Activated CD8-positive, alpha-beta memory T cell treated with anti-CD3 and anti-CD28 coated beads for 1 hour (primary cell): ENCODE measurements at places on chromosomes 5 and 9.

- DNase-seq: no peak
These were observed 88.7 kb upstream of the LRRTM2 start for GRCh38 chr5:138963763-138964371.

DNA sequence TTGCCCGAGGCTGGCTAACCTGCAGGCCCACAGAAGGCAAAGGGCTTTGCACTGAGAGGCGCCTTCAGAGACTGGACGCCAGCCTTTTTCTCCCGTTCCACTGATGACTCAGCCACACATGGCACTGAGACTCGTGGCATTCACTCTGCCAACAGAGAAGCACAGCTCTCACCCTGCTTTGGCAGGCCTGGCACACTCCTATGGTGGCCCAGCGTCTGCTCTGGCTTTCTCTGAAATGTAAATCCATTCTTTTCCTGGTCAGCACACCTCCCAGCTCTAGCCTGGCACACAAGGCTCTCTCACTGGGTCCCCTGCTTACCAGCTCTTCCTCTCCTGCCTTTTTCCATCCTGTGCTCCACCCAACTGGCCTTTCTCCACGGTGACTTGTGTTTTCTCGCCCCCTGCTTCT lies 5.9 kb upstream of the MELK start:
- DNase-seq: no peak

DNA sequence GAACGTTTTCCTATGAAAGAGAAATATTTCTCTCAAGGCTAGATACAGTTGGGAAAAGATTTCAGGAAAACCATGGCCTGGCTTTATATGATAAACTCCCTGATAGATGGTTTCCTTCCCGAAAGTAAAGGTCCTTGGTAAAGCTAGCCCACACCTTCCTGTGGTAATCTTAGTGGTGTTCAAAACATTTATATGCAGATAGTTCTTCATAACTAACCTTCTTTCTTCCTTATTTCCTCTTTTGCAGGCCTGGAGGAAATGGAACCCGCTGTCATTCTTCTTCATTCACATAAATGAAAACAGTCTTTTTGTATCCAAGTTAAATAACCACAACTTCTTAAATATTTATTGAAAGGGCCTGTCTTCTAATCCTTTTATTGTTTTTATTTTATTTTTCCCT lies 474.0 kb upstream of the ACTBL2 start:
- DNase-seq: no peak

DNA sequence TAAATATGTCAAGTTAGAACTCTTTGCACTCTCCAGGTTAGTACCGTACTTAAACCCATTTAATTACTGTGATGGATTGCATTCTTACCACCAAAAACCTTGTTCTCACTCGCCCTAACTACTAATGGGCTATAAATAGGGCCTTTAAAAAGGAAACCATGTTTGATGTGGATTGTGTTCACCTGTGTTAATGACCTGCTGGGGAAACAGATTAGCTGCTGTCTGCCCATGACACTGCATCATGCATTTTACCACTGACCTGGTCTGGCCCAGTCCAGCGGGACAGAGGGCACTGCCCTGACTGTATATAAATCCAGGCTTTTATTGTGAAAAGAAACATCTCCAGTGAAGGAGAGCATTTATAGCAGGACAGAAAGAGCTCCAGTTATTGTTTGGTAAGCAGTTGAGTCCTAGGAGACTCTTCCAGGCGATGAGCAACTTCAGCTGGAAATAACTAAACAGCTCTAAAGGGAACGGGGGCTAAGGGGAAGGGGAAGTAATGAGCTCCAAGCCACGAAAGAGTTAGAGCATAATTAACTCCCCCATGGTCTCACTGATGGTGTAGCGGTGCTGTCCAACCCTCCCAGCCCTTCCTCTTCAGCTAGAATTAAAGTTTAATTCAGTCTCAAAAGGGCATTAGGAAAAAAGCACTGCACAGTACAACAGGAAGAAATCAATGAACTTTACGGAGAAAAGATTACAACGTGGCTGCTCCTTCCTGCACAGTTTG lies 303.1 kb downstream of the ENC1 start:
- DNase-seq: no peak

DNA sequence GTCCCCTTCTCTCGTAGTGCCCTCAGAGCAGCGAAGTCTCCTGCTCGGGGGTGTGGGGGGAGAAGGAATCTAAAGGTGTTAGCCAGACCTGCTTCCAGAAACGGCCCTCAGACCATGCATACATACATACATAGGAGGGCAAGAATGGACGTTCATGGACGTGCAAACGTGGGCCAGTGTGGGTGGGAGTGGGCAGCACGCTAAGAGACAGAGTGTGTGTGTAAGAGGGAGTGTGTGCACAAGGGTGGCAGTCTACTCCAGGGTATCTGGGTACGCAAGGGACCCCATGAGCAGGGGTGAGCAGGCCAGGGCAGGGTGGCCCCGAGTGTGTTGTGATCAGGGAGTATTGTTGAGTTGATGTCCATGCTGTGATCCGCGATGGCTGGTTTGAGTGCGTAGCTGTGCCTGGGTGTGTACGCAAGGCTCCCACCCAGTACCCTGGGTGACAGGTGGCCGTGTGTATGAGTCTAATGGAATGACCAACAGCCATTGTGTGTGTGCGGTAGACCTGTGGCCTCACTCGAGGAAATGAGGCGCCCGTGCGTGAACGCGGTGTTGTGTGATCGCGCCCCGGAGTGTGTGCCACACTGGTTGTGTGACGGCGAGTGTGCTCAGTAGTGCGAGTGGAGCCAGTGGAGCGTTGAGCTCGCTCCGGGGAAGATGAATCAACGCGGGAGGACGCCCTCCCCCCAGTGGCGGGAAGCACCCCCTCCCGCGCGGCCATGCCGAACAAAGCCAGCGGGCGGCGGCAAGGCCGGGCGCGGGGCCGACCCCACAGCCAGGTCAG lies 826 bp downstream of the GPRIN1 start:
- no peak for DNase-seq

DNA sequence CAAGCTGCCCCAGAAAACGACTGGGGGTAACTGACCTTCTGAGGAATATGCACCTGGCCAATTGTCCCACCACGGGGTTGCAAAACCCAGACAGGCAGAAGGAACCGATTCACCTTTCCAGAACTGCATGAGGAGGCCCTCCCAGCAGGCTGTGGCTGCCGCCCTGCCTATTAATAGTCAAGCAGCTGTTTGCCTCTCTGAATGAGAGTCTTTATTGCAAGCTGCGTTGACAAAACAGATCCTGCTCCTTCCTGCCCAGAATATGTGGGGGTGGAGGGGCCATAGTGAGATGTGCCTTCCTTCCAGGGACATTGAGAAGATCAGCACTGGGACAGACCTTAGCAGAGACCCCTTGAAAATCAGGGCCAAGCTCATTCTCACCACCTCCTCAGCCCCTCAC lies 18.3 kb upstream of the TCOF1 start:
- no peak for DNase-seq

DNA sequence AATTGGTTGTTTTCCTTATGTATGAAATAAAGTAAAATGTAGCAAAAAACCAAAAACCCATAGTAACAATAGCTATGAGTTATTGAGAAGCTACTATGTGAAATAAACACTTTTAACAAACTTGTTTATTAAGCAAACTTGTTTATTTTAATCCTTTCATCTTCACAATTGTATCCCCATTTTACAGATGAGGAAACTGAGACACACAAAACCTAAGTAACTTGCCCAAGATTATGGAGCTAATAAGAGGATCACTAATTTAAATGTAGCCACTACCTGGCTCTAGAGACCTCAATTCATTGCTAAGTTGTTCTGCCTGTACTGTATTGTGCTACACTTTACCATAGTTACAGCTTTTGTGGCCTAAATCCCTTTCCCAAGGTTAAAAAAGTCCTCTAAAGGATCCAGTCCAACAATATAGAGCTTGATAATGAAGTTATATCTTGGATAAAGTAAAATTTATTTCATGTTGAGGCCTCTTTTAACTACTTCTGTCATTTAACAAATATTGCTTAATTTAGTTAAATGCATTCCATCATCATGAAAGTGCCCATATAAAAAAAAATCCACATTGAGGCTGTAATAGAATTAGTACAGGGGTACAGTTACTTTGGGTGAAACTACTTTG lies 22.1 kb downstream of the HOMER1 start:
- DNase-seq: no peak

GRCh38 chr5:58458743-58459145 lies 1.1 kb downstream of the PLK2 start:
- DNase-seq: no peak

- DNase-seq: no peak
These were observed 25.8 kb downstream of the CAST start for GRCh38 chr5:96687812-96688453.

GRCh38 chr5:370311-370958 lies 48.9 kb downstream of the AHRR start:
- no peak for DNase-seq

- no peak for DNase-seq
These were observed 36.3 kb downstream of the MACIR start for GRCh38 chr5:103294906-103295305.

DNA sequence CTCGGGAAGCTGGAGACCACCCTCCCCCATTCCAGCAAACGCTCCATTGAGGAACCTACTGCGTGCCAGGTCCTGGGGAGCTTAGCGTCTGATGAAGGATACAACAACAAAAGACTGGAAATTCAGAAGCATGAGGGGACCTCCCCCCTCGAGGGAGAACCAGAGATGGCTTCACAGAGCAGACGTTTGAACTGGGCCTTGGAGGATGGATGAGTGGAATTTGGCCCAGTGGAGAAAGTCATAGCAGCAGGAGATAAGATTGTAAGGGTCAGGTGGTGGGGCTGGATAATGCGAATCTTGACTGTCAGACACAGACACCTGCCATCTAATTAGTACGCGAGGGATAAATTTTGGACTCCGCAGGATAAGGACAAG lies 1.2 kb upstream of the SLC25A51 start:
- DNase-seq: no peak

DNA sequence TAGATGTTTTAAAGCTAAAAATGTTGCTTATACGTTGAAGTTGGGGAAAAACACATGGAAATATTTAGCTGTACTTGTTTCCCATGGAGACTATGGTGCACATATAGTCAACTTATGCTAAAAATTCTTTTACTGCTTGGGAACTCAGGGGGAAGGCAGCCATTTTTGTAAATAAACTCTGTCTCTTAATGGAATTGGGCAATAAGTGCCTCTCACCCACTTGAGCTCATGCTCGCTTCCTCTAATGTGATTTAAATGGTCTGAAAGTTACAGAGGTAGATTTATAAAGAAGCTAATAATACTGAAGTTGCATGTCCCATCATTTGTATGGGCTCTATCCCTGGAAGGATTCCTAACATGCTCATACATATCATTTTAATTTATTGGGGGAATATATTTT lies 523.8 kb downstream of the RASEF start:
- DNase-seq: no peak

- DNase-seq: no peak
These were observed 692.0 kb upstream of the DMAC1 start for GRCh38 chr9:8491563-8491962.

GRCh38 chr9:69157751-69158466 lies 16.2 kb upstream of the TJP2 start:
- DNase-seq: no peak

DNA sequence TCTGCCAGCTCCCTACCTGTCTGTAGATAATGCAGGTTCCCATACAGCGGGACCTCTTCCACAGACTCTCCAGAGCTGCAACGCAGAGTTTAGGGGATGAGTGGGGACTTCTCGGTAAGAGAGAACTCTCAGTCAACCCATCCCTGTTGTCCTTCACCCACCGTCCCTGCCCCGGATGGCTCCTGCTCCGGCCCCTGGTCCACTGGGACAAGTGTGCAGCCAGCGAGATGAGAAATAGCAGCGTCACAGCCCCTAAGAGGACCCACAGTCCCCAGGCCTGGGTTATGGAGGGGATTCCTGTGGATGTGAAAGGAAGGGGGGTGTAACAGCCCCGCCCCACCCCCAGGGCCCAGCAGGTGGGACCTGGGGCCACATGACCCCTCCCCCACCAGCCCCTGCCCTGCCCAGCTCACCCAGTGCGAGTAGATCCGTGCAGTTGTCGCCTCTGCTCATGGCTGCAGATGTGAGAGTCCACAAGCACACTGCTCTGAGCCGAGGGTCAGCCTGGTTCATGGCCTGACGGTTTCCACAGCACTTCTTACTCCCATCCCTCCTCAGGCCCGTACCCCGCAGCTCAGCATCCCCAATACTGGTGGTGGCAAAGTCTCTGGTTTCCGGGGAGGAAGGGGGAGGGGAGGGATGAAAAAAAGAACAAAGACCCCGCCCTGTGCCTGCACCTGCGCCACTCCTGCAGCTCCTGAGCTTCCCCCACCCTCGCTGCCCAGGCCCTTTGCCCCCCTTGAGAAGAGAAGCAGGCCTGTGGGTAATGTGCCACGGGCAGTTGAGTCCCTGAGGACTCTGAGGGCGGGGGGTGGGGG lies at the start of gene SIT1:
Gene SIT1 (minus strand): TSS at position 591 of the 818 bp plus-strand sequence. CDS start 78 bp downstream, at position 513.
- DNase-seq: no peak

DNA sequence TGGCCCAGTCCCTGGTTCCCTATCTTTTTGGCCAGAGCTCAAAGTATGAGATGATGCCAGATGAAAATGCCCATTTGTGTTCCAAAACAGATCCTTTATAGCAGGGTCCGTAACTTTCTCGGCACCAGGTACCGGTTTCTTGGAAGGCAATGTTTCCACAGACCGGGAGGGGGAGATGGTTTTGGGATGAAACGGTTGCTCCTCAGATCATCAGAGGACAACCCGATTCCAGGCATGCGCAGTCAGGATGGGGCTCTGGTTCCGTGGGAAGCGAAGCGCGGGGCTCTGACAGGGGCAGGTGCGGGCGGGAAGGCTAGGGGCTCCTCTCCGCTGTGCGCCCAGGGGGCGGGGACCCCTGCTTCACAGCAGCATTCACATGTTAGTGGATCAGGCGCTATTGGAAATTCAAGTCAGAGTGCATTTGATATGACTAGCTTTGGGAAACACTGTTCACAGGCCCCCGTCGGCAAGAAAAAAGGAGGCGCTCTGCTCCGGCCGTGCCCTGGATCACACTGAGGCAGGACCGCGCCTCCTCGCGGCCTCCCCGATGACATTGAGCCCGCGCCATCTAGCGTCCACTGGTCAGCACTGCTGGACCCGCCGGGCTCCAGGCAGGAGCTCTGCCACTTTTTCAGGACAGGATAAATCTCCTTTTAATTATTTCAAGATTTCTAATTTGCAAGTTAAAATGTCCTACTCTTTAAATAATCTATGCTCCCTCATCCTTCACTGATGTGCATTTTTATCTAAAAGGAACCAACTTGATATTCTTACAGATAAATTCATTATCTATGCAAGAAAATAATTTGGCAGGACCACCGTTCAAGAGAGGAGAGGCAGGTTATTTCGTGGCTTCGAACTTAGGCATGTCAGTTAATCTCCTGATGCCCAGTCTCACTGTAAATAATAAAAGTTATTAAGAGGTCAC lies 190.0 kb downstream of the FANCC start:
- DNase-seq: peak; percentile 54
